MV-4-11 (cell line): ENCODE measurements at places on chromosomes 6 and 20.

DNA sequence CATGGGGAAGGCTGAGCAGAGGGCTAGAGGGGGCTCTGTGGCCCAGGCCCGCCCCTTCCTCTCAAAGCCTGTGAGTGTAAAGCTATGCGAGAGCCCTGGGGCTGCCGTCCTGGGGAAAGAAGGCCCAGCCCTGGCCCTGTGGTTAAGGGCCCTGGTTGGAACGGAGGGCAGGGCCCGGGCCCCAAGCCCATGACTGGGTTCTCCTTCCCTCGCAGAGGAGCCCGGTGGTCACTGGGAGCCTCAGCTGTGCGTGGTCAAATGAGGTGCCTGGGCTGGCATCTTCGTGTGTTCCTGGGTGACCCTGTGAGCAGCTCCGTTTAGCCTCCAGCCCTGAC, 56.0 kb downstream of the SMOC2 start:
- DNase-seq: no peak

- DNase-seq: no peak
Measured at GRCh38 chr20:3162080-3162611, 2.5 kb upstream of the FASTKD5 start.

DNA sequence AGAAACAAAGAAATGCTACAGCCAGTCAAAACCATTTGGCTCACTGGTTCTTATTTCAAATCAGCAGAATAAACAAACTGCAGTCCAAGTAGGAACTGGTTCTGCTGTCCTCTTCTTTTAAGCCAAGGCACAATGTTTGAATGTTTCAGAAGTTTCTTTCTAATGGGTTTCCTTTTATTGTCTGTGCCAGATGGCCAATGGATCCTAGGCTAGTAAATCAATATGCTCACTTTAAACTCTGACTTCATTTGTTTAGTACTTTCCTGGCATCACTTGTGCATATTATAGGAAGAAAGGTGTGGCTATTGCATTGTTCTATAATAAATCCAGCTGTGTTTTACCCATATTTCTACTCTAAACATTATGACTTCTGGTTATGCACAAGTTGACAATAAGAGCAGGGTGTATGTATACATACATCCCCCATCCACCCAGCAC, 99.7 kb upstream of the PLCB4 start:
- DNase-seq: no peak

DNA sequence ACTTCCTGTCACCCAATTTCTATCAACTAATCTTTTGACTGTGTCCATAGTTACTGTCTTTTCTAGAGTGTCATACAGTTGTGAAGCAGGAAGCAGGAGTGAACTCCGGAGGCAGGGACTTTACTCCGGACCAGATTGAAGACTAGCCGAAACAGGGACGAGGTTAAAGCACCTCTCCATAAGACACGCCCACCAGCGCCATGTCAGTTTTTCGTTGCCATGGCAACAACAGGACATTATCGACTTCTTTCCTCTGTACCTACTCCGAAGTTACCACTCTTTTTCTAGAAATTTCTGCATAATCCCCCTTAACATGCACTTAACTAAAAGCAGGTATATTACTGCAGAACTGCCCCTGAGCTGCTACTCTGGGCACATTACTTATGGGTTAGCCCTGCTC, 25.2 kb downstream of the TRIM38 start:
- DNase-seq: peak; percentile 66

GRCh38 chr20:41573955-41574354, 44.2 kb downstream of the CHD6 start:
- DNase-seq: peak; percentile 19

GRCh38 chr6:168605964-168606363, 165.0 kb downstream of the SMOC2 start:
- DNase-seq: no peak

DNA sequence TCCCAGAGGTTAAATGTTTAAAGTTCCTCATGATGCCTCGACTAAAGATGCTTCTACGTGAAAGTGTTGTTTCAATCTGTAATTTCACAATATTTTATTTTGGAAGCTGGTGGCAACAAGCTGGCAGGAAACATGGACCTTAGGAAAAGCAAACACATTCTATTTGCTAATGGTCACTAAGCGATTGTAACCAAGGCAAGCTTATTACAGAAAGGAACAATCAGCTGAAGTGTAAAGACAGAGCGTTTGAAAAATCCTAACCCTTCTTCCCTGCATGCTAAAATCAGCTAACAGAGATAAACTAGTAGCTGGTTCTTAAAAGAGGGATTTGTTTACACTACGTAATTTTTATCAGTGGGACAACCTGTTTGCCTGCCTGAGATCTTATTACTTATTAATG, 50.0 kb downstream of the IL20RA start:
- DNase-seq: no peak

DNA sequence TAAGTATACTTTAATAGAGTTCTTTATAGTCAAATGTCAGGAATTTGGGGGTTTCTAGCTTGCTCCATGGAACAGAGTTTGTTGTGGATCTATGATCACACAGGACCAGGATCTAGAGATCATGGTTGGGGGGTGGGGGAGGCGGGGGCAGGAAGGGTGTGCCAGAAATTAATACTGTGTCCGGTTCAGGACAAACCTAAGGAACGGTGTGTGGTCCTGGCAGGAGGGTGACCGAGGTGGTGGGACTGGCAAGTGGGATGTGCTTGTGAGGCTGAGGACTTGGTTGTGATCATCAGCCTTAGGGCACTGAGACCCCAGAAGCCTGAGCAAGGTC, 27.9 kb downstream of the GSTA3 start:
- DNase-seq: no peak

DNA sequence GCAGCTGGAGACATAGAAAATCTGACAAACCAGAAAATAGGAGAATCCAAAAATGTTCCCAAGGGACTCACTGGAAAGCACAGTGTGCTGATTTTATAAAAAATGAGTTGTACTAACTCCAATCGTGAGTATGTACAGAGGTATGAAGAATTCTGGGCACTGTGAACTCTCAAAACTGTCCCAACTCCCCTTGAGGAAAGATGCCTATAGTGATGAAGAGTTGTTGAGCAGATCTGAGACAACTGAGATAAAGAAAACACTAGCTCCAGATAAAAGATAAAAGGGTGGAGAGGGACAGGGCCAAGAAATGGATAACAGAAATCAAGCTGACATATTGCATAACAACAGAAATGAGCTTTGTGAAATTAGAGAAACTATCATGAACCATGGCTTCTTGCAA, 481.4 kb downstream of the MAFB start:
- no peak for DNase-seq

- no peak for DNase-seq
Measured at GRCh38 chr6:21601339-21601923, 7.9 kb downstream of the SOX4 start.

GRCh38 chr6:15485936-15486335, 176.9 kb downstream of the DTNBP1 start:
- peak; percentile 80 for DNase-seq
